ENCODE measurements at places on chromosomes 2 and 18.

- DNase-seq = no peak
These were observed 131.2 kb downstream of the WDSUB1 start for GRCh38 chr2:159155320-159155719.

DNA sequence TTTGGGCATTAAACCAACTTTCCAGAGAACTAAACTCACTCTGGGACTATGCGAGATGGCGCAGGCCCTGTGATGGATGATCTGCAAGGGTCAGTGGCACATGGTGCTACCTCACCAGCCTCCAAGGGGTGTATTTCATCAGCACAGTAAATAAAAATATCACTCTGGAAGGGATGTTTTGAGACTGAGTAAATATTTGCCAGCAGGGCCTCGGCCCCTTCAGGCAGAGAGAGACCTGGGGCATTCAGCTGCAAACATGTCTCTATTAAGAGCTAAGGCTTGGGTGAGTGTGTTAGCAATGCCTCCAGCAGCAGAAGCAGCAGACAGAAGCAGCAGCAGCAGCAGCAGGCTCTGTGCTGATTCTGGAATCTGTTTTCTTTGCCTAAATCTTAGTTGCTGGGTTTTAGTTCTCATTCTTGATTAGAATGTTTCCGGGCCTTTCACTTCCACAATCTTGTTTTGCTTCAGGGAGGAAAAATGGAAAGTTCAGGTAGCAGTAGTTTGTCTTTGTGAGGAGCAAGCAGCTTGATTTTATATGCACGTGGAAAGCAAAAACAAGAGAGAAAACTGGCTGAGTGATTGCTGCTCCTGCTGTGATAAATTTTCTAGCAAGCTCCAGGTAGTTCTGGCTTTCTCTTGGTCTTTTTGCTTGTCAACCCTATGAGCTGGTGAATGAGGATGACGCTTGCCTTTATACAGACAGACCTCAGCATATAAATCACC is 18.6 kb downstream of the ADCYAP1 start:
- no peak for DNase-seq

DNA sequence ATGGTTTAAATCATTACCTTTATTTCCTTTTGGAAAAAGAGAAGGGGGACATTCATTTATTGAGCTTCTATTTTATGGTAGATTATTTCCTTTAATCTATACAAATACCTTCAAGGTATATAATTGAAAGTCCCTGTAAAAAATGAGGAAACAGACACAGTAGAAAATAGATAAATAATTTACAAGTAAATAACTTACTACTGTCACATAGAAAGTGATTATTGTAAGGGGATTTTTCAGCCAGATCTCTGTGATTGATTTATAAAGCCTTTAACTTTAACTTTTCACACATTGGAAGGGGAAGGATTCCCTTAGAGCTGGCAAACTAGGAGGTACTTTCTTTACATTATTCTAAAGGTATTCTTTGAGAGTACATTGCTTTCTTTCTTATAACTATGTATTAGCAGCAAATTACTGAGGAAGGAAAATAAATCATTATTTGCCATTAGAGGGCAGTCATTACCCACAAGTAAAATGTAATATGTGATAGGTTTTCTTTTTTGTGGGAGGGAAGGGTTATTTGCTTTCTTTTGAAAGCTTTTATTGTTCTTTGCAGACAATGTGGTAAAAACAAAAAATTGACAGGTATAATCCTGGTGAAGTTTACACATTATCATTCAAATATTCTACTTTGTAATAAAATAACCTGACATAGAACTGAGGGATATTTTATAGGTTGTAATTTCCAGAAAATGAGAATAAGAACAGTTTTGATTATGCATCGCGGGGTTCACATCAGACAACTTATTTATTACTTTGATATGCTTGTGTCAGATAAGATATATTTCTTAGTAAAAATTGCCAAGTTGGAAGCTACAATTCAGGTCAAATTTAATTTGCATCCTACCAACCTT is 24.8 kb upstream of the RPE start:
- no peak for DNase-seq

GRCh38 chr2:63434024-63435001 is 154.0 kb downstream of the WDPCP start:
- no peak for DNase-seq

DNA sequence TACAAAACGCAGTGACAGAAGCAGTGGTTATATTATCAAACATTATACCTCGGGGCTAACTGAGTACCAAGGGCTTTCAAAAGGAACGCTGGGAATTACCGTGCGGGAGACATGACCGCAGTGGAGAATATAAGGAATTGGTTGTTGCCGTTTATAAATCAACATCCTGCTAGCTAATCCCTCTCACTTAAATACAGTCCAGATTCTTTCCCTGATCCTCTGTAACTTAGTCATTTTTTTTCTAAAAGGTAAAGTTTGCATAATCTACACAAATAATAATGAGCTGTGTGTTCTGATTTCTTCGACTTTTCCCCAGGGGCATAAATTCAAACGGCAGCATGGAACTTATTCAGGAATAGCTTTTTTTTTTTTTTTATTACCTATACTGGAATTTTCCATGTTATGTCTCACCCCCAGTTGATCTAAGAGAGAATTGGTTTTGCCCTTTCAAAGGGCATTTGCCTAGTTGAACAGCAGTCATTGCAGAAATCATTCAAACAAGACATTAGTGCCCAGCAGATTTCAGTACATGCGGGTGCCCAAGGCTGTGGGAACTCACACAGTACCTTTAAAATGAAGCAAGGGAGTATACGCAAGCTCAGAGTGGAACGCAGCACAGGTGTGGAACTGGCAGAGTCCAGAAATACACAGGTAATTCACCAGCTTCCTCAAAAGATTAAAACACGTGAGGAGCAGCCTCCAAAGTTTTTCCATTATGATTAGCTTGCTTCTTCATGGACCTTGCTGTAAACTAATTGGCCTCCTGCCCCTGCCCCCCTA is 63.9 kb downstream of the SMIM21 start:
- DNase-seq = no peak

- DNase-seq = no peak
These were observed 273.6 kb downstream of the TGIF1 start for GRCh38 chr18:3723554-3723953.

GRCh38 chr2:240713928-240714746 is 22.5 kb downstream of the AQP12A start:
- no peak for DNase-seq

GRCh38 chr2:159860581-159861310 is 62.7 kb upstream of the CD302 start:
- DNase-seq = no peak

- DNase-seq = no peak
These were observed 41.5 kb downstream of the SLC38A11 start for GRCh38 chr2:164913640-164914350.

DNA sequence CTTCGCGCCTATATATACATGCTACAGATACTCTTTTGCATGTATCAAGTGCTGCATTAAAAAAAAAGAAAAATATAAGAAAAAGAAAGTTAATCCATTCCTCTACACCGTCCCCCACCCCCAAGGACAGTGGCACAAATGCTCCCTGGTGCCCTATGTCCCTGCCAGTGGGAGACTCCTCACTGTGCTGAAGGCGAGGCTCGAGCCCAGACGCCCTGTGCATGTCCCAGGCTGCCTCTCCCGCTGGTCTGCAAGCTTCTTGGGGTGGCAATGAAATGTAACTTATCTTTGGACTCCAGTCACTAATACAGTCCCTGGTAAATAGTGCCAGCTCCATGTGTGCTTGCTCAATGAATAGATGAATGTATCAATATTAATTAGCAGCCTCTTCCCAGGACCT is 185.6 kb upstream of the SMAD2 start:
- no peak for DNase-seq

- no peak for DNase-seq
These were observed 3.4 kb downstream of the CTLA4 start for GRCh38 chr2:203870941-203871340.

DNA sequence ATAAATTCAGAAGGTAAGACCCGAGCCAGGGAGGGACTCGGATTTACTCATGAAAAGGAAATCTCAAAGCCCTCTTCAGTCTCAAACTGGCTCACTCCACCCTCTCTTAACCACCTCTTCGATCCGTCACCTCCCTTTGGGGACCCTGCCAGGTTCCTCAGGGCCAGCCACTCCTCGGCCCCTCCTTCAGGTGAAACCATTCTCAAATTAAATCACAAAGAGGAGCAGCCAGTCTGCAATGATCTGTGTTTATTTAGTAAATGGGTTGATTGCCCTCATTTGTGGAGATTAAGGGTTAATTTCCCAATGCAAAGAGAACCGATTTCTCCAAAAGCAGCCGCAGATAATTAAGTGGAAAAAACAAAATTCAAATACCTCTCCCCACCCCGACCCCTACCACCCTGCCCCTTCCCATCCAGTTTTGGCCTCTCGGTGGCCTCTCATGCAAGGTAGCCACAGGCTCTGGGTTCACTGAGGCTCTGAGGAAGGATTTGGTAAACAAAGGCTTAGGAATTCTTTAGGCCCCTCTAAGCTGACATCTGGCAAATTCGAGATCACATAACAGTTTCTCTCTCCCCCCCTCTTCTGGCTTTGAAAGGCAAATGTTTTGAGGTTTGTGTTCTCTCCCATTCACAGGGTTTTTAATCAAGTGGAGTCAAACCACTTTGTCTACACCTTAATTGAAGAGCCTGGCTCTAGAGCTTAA is 10.3 kb upstream of the FZD7 start:
- DNase-seq = no peak

Measured in dorsolateral prefrontal cortex (tissue), 122 donors.